ENCODE measurements at places on chromosomes 5 and 9.

- DNase-seq: no peak
Measured at GRCh38 chr5:60036192-60036938, 142.8 kb upstream of the PDE4D start.

- DNase-seq: no peak
Measured at GRCh38 chr9:113584428-113585084, 121.0 kb downstream of the RGS3 start.

- no peak for DNase-seq
Measured at GRCh38 chr5:57698802-57699201, 216.2 kb upstream of the ACTBL2 start.

DNA sequence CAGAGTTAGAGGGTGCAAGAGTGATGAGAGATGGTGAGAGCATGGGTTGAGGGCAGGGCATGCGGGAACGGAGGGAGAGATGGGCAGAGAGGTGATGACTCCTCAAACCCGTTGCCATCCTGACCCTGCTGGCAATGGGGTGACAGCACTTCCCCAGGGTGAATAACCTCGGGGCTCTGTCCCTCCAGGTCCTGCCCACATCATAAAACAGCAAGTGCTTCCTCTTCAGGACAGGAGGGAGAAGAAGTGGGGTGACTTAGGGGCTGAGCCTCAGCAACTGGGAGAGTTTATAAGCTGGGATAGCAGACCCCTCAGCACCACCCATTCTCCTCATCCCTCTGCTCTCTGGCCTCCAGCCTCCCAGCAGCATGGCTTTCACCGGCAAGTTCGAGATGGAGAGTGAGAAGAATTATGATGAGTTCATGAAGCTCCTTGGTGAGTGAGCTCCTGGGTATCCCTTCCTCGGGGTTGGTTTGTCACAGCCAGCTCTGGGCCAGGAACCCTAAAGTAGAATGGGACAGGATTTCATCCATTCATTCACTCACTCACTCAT, at the start of gene FABP6:
FABP6 (plus strand) TSS at position 317 of the 553 bp plus-strand sequence; CDS start at position 369, 52 bp downstream.
- DNase-seq: no peak

GRCh38 chr5:16803831-16804230, 132.3 kb downstream of the MYO10 start:
- no peak for DNase-seq

- no peak for DNase-seq
Measured at GRCh38 chr9:86238861-86239770, 20.3 kb downstream of the C9orf153 start.

- no peak for DNase-seq
Measured at GRCh38 chr5:170131235-170131634, 25.5 kb downstream of the FOXI1 start.

DNA sequence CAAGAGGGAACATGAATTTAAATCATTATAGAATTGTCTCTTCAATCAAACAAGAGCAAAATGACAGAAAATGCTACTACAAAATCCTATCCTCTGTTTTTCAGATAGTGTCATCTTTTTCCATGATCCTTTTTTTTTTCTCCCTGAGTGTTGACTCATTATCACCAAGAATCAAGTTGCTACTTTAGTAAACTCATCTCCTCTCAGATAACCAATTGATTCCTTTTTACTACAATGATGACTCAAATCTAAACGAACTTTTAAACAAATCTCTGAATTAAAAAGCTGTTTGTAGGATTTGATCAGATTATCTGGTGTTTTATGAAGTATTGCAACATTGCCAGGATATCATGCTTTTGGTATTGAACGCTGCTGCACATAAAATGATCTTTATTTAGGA, 23.9 kb upstream of the IL7R start:
- DNase-seq: no peak

DNA sequence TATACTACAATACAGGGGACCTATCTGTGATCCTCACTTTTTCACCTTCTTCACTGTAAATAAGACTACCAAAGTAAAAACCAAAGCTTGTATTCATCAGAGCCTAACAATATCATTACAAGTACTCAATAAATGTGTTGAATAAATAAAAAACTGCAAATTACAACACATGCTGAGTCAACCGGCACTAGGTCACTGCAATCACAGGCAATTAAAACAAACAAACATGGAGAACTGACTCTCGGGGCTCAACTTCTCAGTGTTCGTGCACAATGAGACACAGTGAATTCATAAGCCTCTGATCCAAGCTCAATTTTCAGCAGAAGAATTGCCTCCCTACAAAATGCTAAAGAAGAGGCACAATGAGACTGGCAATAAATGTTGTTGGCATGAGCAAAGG, 69.2 kb downstream of the CDK5RAP2 start:
- DNase-seq: no peak

DNA sequence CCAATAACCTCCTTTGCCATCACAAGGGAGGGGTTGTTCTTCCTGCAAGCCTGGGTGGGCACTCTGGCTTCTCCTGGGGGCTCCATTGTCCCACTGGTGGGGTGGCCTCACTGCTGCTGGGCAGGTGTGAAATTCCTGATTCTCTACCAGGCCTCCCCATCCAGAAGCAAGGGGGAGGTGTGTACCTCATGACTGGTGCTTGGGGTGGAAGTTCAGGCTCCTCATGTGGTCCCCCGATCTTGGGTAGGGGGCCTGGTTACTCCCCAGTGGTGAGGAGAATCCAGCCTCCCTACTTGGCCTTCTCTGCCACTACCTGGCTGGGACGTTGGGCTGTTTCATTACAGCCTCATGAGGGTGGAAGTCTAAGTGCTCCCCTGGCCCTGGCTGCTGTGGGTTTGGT, 433.9 kb downstream of the IRX2 start:
- DNase-seq: no peak

GRCh38 chr9:137372693-137373610, 50.0 kb downstream of the EXD3 start:
- DNase-seq: no peak

DNA sequence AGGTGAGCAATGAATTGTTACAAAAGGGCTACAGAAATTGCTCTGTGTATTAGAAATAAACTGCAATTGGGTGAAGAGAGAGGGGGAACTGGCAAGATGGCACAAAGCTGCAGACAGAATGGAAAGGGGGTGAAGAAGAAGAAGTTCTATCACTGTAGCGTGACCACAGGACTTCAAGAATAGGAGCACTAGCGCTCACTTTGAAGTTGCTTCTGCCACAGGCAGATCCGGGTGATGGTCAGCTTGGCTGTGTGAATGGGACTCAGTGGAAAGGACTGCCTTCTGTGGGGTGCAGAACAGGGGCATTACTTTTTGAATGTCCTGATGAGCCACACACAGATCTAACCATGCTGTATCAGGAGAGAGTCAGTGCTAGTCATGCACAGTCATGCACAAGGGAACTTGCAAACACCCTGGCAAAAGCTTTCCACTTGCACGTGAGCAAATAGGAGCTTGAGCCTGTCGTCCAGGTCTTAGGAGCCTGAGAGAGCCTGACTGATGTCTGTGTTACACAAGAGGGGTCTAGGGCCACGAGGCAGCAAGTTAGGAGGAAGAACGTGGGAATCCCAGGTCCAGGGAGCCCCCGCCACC, 16.3 kb downstream of the IL5 start:
- DNase-seq: peak; percentile 3

- DNase-seq: no peak
Measured at GRCh38 chr5:77010243-77010642, 20.0 kb upstream of the AGGF1 start.

GRCh38 chr9:20426019-20426418, 196.3 kb downstream of the MLLT3 start:
- DNase-seq: no peak

DNA sequence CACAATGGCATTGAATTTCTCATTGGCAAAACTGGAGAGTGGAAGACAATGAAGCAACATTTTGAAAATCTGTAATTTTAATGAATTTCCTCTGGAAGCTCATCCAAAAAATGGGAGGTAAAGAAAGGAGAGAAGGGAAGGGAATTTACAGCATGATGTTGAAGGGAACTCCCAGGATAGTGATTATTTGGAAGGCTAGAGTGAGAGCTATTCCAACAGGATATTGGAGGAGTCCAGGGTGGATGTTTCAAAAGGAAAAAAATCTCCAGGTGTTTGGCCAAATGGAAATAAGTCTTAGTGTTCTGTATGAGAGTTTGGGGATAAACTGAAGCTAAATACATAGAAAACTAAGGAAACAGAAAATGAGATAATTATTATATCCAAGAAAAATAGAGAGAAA, 106.2 kb downstream of the IZUMO3 start:
- no peak for DNase-seq

DNA sequence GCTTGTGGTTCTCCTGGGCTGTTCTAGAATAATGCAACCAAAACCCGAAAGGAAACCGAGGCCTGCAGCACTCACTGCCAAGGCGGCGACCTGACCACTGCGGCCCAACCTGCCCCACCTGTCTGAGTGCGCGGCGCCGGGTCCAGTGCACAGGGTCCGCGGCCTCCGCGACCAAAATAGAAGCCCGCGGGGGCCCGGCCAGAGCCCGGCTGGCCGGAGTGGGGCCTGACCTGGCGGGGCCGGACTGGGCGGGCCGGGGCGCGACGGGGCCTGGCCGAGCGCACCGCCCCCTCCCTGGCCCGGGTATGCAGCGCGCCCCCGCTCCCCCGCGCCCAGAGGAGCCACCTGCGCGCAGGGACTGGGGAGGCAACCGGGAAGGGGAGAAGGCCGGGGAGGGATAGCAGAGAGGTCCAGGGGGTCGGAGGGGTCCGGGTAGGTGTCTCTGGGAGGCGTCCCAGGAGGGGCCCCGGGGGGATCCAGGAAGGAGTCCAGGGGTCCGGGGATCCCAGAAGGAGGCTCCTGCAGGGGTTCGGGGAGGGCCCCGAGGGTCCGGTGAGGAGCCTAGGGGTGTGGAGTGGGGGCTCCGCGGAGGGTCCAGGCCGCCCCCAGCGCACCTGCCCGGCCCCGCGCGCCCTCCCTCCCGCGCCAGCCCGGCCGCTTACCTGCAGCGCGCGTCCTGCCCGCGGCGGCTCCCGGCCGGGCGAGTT, 503 bp downstream of the SEMA4D start:
- DNase-seq: no peak

GRCh38 chr9:5435912-5436311, 1.8 kb downstream of the PLGRKT start:
- no peak for DNase-seq

GRCh38 chr5:91534332-91534731, 151.2 kb upstream of the ARRDC3 start:
- DNase-seq: no peak

DNA sequence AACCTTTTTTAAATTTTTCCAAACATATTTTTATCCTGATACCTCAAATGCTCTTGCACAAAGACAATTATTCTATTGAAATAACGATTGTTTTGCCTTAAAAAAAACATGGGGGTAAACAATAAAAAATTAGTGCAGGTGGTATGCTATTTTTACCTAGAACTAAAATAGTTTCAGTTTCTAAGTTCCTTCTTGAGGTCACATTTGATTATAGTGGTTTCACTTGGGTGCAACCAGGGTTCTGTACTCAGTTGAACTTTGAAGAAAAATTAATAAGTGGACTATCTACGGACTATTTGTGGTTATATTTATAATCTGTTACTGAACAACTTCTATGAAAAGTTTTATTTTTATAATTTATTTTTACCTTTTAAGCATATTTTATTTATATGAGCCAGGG, 387.1 kb upstream of the IZUMO3 start:
- DNase-seq: no peak

- no peak for DNase-seq
Measured at GRCh38 chr9:123863164-123863855, 66.6 kb downstream of the DENND1A start.

GRCh38 chr9:71768388-71769174, at the start of gene CEMIP2:
CEMIP2 (minus strand) TSS chr9:71768513; CDS start chr9:71750373, 18,140 bp downstream.
- DNase-seq: peak; percentile 87

DNA sequence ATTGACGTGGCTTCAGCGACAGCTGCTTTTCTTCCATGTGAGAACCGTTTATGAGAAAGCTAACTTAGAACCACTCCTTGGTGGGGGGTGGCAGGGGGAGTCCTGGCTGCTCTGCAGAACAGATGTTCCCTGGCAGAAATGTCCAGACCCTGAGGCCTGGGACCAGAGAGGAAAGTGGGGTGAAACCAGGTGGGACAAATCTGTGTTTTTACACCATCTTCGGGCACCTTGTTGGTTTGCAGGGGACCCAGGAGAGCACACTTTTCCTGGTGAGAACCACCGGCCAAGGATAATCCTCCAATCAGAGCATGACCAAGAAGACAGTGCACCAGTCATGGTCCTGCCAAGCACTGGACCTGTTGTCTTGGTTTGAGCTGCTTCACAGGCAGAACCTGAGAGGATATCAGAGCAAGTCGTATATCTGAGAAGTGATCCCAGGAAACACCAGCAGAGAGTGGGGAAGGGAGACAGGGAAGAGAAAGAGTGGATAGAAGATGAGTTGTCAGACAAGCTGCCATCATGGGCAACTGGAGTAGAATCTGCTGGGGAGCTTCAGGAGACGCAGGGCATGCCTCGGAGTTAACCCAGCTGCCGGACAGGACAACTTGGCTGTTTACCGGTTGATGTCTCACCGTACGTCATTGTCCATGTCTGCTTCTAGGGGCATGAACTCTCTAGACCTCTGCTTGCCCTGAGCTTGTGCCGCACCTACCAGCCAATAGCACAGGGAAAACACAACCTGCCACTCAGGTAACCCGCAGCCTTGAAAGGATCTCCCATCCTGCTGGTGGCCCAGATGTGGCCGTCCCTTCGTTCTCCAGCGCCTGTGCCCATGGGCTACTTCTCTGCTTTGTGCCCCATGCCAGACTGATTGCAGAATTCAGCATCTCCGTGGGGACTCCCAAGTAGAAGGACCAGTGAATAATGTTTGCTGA, 178.4 kb upstream of the MVB12B start:
- DNase-seq: no peak

- DNase-seq: no peak
Measured at GRCh38 chr9:18890372-18890771, 142.6 kb downstream of the SAXO1 start.

GRCh38 chr5:73962801-73963425, 336.9 kb downstream of the ARHGEF28 start:
- DNase-seq: no peak

- no peak for DNase-seq
Measured at GRCh38 chr9:110579034-110579861, at the start of gene SVEP1. SVEP1 (minus strand) TSS chr9:110579741; CDS start chr9:110579543, 198 bp downstream.

- no peak for DNase-seq
Measured at GRCh38 chr5:146860213-146860893, 18.2 kb downstream of the PPP2R2B start.

DNA sequence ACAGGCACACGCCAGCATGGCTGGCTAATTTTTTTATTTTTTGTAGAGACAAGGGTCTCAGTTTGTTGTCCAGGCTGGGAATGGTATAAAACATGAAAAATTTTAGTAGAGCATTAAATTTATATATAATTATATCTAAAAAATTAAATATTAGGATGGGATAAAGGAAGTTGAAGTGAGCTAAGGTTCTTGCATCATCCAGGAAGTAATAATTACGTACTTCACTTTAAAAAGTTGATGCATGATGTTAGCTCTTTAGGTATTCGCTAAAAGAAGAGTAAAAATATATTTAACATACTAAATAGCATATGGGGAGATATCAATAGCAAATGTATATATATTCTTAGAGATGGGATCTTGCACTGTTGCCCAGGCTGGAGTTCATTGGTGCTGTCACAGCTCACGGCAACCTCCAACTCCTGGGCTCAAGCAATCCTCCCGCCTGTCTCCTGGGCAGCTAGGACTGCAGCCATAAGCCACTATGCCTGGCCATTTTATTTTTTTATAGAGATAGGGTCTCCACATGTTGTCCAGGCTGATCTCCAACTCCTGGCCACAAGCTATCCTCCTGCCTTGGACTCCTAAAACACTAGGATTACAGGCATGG, 12.3 kb downstream of the DCAF10 start:
- no peak for DNase-seq
